IgD-negative memory B cell (primary cell): ENCODE measurements at places on chromosomes 2 and 18. TPM values are rescaled to one million over a fixed set of nuclear protein-coding genes. Genes with fewer than 3 reads are reported as not detected.

Gene MAP4K4
- 9.3 TPM for polyA plus RNA-seq

Gene LOXHD1
- not detected for polyA plus RNA-seq

Gene LBX2
- not detected for polyA plus RNA-seq

Gene ERICH2
- not detected for polyA plus RNA-seq

Gene SCN7A
- polyA plus RNA-seq: not detected

Gene MYO5B
- 1.2 TPM for polyA plus RNA-seq

Gene CD207
- polyA plus RNA-seq: not detected

Gene PRKAG3
- polyA plus RNA-seq: not detected

Gene ARHGAP25
- polyA plus RNA-seq: 217 TPM

Gene MC4R
- polyA plus RNA-seq: not detected
